NCI-H526 treated with DMSO at 0.1 percent for 48 hours (cell line): ENCODE measurements at places on chromosomes 4 and X.

DNA sequence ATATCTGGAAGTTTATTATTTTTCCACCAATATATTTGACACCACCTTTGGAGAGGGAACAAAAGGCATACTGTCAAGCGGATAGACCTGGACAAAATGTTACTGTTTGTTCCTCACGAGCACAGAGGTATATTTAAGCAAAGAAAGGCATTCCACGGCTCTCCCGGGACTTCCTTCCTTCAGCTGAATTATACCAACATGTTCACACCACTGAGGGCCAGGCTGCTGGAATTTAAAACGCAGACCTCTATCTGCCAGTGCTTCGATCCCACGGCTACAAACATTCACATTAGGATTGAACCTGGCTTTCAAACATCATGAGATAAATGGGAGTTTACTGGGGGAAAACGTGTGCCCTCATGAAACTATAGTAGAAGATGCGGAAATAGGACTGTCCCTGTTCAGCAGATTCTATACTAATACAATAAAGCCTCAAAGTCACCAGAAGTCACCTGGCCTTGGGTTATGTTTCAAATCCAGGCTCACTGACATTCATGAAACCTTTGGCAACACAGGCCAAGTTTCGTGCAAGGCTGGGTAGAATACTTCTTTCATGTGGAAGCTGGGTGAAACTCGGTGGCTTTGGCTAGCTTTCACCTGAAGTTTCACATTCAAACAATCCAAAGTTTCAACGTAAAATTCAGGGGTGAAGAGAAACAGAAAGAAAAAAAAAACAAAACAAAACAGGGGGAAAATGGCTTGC is 39.5 kb downstream of the SORBS2 start:
- DNase-seq, result no peak

DNA sequence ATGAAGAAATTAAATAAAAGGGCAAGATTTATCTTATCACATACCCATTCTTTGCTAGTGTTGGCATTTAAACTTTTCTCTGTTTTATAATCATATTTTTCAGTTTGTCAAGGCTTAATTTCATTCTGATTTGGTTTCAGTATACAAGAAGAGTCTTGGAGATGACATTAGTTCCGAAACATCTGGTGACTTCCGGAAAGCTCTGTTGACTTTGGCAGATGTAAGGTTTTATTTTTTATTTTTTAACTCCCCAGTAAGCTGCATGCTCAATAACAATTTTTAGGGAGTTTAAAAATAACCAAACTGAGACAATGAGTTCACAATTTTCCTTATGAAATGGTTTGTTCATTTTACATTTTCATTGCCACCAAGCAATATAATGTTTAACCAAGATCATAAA is 39.8 kb downstream of the ANXA3 start:
- no peak for DNase-seq

- no peak for DNase-seq
These were observed 15.0 kb downstream of the MECP2 start for GRCh38 chrX:154082396-154083125.

DNA sequence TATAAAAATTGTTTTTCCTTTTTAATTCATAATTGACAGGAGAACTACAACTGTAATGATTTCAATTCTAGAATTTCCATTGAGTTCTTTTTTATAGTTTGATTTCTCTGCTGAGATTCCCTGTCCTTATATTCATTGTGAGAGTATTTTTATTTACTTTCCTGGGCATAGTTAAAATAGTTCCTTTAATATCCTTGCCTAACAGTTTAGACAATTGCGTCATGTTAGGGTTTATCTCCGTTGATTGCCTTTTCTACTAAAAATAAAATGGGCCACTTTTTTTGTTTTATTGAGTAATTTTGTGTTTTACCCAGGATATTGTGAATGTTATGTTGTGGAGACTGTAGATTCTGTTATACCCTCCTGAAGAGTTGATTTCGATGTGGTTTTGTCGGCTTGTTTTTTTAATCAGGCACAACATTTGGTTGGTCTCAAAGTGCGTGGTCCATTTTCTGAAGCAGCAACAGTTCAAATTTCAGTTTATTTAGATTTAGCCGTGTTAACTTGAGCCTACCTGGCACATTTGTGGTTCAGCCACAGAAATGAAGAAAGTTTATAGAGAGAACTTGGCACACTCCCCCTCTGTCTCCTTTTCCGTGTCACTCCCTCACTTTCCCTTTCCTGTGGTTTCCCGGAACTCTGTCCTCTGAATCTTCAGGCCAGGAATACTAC is 16.0 kb upstream of the PRRG1 start:
- no peak for DNase-seq

- DNase-seq, result no peak
These were observed 65.5 kb downstream of the ADRA2C start for GRCh38 chr4:3831529-3832150.

DNA sequence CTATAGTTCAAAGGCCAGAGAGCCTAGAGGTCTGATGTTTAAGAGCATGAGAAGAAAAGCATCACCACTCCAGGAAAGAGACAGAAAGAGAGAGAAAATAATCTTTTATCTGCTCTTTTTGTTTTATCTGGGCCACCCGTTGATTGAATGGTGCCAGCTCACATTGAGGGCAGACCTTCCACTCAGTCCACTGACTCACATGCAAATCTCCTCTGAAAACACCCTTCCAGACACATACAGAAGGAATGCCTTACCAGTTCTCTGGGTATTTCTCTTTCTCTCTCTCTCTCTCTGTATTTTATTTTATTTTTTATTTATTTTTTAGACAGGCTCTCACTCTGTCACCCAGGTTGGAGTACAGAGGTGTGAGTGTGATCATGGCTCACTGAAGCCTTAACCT is 252.5 kb downstream of the DTHD1 start:
- no peak for DNase-seq

DNA sequence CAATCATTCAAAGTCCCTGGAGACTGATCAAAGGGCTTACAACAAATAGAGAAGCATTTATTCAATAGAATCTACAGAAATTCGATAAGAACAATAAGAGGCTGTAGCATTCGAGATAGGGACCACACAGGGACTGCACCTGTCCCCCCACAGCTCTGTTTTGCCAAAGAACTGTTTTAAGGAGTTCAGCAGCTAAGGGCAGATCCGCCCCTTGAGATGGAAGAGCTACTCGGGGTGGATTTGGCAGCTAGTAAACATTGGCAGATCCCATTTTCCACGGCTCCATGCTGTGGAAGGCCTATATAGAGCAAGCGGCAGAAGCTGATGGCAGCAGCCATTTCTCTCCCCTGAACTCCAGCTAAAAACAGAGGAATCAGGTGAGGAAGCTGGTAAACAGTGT is 75.7 kb downstream of the GPR82 start:
- DNase-seq, result no peak

- DNase-seq, result peak; percentile 30
These were observed at the start of gene ADGRL3 for GRCh38 chr4:61200187-61200915. Gene ADGRL3, plus strand, starts transcription at chr4:61200326.

GRCh38 chr4:82044141-82044993 is 329.4 kb downstream of the HNRNPD start:
- peak; percentile 41 for DNase-seq

DNA sequence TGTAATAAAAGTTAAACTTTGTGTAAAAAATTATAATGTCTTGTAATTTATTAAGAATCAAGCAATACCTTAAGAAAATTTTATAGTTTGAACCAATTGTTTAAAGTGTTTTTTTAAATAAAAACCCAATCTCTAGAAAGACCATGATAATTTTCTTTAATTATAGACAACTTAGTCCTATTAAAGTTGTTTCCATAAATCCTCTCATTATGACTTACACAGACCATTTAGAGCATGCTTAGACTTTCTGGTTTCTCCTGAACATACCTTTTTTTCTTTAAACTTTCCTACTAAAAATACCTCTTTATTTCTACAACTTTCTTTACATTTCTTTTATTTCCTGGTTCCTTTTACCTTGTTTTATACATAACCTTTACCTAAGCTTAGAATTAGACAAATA is 837.4 kb downstream of the PCDH19 start:
- DNase-seq, result no peak

DNA sequence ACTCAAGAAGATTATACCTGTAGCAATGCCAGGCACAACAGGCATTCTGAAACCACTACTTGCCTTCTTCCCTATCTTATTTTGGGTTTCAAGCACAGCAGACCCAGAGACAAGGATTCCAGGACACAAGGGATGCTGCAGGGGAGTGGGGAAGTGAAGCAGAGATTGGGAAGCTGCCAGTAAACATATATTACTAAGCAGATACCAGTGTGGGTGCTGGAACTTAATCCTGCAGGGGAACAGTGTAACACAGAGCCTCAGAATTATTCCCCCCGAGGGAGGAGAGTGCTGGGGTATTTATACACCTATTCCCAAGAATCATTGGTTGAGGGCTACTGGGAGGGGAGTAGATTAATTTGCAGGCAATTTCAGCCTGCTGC is 33.3 kb upstream of the MAML3 start:
- no peak for DNase-seq

- DNase-seq, result no peak
These were observed 136.2 kb downstream of the EVC2 start for GRCh38 chr4:5572114-5572513.

DNA sequence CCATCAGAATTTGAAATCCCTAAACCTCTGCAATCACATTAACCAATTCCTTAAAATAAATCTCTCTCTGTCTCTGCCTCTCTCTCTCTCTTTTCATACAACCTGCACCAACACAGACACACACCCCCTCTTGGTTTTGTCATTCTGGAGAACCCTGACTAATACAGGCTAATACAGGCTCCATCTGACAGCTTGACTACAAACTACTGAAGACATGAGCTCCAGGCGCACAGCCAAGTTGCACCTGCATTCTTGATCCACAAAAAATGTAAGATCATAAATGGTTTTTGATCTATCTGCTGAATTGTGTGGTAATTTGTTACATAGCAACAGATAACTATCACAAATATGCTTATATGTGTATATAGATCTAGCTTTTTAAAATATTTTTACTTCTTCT is 2414.2 kb downstream of the PCDH7 start:
- no peak for DNase-seq

DNA sequence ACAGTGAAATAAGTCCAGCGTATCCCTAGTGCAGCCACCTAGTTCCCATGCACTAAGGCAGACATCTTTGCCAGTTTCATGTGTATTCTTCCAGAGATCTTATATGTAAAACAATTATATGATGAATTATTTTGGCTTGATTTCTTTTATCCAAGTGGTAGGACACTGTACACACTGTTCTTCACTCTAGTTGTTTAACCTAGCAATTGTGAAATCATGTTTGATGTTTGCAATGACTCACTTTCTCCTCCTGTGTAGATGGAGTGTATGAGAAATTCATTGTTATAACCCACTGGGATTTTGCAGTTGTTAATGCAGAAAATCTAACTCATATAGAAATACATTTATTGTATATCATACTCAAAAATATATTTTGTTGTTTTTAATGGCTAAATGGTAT is 17.5 kb upstream of the TBC1D1 start:
- DNase-seq, result no peak

GRCh38 chr4:76458825-76459224 is 23.8 kb downstream of the SHROOM3 start:
- DNase-seq, result no peak

DNA sequence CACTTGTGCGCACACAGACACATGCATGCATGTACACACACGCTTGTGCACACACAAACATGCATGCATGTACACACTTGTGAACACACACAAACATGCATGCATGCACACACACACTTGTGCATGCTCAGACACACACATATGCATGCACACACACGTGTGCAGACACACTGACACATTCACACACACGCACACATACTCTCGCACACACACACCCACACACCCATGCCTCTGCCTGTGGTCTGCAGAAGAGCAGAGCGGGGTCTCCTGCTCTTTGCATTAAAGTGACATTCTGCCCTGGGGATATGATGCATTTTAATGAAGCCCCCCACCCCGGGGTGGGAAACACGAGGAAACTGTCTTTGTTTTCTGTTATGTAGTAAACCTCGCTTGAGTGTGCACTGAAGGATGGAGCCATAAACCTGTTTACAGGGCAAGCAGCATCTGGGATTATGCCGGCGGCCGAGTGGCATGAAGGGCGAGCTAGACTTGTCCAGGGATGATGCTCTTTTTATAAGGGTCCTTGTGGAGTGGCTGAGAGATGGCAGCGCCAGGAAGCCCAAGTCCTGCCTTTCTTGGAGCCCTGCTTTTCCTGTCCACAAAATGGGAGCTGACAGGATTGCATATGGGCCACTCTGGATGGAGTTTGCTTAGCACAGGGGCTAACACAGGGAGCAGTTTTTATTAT is 17.8 kb downstream of the PSAPL1 start:
- DNase-seq, result no peak

- no peak for DNase-seq
These were observed 3.3 kb downstream of the RELL1 start for GRCh38 chr4:37682701-37683401.

DNA sequence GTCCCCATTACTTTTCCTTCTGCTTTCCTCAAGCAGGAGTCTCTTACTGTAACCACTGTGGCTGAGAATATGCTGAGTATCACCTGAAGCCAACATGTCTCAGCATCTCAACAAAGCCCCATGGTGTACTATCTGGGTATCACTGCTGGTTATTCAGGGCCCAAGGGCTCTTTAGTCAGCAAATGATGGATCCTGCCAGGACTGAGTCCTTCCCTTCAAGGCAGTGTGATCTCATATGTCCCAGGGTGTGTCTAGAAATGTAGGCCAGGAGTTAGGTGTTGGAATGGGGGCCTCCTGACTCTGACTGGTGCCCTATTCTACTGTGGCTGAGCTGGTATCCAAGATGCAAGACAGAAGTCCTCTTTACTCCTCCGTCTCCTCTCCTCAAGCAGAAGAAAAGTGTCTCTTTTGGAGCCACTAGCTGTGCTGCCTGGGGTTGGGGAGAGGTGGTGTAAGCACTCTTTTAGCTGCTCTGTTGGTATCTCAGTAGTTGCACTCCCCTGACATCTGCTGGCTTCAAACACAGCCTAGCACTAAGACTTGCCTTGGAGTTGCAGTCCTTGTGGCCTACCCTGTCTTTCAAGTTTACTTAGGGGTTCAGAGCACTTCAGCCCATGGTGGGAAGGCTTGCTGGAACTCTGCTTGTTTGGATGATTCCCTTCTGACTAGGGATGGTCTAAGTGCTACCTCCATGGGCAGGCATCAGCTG is 28.6 kb downstream of the OCIAD2 start:
- DNase-seq, result no peak

DNA sequence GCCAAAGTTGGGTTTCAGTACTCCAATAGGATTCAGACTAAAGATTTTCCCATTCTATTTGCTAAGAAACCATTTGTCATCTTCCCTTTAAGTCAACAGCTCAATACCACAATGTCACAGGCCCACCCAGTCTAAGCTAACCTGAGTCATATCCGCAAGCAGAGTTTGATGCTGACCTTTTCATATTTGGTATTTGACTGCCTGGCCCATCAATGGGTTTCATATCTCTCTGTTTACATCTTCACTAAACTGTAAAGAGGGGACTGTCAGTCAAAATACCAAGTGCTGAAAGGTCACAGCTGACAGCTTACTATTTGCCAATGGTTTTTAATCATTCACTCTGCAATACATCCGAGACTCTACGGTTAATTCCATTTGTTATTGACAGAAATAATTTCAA is 707.5 kb upstream of the ACTRT1 start:
- DNase-seq, result no peak

DNA sequence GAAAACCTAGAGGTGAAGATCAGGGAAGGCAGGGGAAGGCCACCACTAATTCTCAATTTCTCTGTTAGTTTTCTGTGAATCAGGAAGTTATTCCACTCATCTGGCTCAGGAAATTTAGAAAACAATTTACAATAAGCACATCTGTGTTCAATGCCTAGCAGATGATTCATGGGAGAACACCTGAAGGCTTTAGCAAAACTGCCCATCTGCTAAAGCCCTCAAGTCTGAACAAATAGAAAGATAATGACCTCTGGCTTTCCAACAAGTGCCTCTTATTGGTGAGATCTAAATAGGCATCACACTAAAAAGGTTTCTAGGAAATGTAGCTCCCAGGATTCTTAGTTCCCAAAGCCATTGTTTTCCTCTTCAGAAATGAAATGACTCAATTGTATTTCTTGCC is 122.1 kb upstream of the GNPDA2 start:
- DNase-seq, result no peak
